ENCODE measurements at places on chromosomes 3 and 15. TPM values are rescaled to one million over a fixed set of nuclear protein-coding genes. Genes with fewer than 3 reads are reported as not detected.

GRCh38 chr15:50225938-50226337 is 39.6 kb downstream of the HDC start:
- no peaks in the 10 kb centered on the region for H3K27me3 ChIP-seq
- H3K4me3 ChIP-seq: no peak overlapping the region
- no peak overlapping the region for H3K27ac ChIP-seq
- peaks cover 2% of the 10 kb centered on the region for H3K4me1 ChIP-seq
- no peak for DNase-seq
- peaks cover 60% of the 10 kb centered on the region for H3K36me3 ChIP-seq

DNA sequence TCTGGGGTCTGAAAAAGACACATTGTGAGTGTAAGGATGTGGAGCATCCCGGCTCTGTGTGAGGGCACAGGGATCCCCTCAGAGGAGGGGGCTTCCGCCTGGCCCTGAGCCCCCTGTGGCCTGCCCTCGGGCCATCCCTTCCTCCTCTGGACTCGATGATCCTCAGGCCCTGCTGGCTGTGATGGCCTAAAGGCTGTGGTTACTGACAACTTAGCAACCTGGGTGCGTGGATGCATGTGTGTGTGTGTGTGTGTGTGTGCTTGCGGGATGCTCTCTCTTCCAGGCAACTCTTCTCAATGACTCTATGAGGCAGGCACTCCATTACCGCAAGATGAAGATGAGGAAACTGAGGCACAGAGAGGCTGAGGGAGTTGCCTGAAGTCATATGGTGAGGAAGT is 66.0 kb downstream of the ASB7 start:
- H3K27ac ChIP-seq: no peak overlapping the region

PPP1R14D gene
- total RNA-seq: not detected

GRCh38 chr15:31125061-31125460 is 23.5 kb upstream of the TRPM1 start:
- H3K36me3 ChIP-seq: no peaks in the 10 kb centered on the region
- DNase-seq: no peak
- H3K4me3 ChIP-seq: no peak overlapping the region
- H3K27me3 ChIP-seq: peaks cover 17% of the 10 kb centered on the region
- peaks cover 2% of the 10 kb centered on the region for H3K4me1 ChIP-seq
- H3K27ac ChIP-seq: no peak overlapping the region

GOLGA6D gene
- not detected for total RNA-seq

DNA sequence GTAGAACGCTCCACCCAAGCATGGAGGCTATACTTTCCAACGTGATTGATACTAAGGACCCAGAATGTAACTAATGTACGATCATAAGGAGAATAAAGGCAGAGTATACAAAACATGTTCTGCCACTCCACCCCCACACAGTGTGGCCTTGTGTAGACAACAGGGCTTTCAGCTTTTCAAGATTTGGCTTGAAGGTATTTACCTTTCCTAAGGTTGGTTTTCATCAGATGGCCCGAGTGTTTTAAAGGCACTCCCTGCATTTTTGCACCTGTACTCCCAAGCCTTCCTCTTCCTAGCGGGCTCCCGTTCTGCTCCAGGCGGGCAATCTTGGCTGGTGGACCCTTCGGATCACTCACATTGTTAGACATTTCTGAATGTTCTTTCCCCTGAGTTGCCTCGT is 4.6 kb downstream of the SATB1 start:
- peaks cover 65% of the 10 kb centered on the region for H3K4me1 ChIP-seq
- peak overlapping the region; percentile 83 for H3K4me3 ChIP-seq
- H3K27ac ChIP-seq: peak overlapping the region; percentile 95
- DNase-seq: no peak
- H3K27me3 ChIP-seq: no peaks in the 10 kb centered on the region

TOPBP1 gene
- 97.9 TPM for total RNA-seq

SAMD7 gene
- not detected for total RNA-seq

- H3K27me3 ChIP-seq: no peaks in the 10 kb centered on the region
- peaks cover 66% of the 10 kb centered on the region for H3K36me3 ChIP-seq
- DNase-seq: no peak
- peaks cover 39% of the 10 kb centered on the region for H3K4me1 ChIP-seq
- no peak overlapping the region for H3K4me3 ChIP-seq
Measured at GRCh38 chr3:71031181-71031580, 552.3 kb downstream of the FOXP1 start.

- peak; percentile 91 for DNase-seq
- H3K27ac ChIP-seq: peak overlapping the region; percentile 53
Measured at GRCh38 chr15:41904541-41905005, 10.7 kb upstream of the SPTBN5 start.

DNA sequence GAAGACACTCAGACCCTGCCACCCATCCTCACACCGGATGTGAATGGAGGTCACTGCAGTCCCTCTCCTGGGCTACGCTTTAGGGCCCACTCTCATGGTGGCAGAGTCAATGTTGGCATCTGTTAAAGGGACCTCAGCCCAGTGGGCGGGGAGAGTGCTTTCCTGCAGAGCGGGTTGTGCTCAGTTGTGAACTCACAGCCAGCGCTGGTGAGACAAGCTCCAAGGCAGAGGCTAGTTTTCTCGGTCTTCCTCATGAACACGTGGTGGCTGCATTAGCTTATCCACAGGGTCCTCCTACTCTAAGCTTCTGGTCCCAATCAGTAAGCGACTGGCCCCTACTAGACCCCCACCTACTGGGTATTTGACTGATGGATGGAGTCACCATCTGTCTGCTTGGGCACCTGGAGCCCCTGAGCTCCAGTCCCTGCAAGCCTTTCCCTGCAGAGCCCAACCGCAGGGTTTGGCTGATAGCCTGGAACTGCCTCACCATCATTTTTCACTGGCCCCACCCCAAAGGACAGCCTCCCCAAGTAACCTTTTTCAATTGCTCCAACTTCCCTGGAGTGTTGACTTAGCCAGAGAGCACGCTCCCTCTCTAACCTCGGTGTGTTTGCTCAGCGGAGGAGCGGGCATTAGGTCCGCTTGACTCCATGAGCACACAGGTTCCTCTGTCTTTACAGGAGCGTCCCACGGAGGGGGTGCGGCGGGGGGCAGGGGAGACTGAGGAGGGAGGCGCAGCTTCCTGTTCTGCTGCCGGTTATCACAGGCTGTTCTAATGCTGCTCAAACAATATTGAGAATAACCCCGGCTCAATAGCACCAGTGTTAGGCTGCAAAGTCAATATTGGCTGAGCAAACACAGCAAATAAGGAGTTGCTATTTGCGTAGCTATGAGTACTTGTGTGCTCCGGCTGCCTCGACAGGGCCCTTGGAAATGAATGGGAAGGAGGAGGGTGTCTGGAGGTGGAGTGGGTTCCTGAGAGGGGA is 141.7 kb downstream of the RPLP1 start:
- no peaks in the 10 kb centered on the region for H3K36me3 ChIP-seq
- no peak for DNase-seq
- H3K27ac ChIP-seq: no peak overlapping the region
- no peak overlapping the region for H3K4me3 ChIP-seq
- peaks cover 18% of the 10 kb centered on the region for H3K27me3 ChIP-seq

SGO1 gene
- total RNA-seq: 20.0 TPM

YEATS2 gene
- total RNA-seq: 58.4 TPM

STX19 gene
- not detected for total RNA-seq

P3H2 gene
- total RNA-seq: not detected

CRYGS gene
- total RNA-seq: 4.4 TPM

- peaks cover 15% of the 10 kb centered on the region for H3K4me1 ChIP-seq
- no peak overlapping the region for H3K27ac ChIP-seq
- H3K27me3 ChIP-seq: peaks cover 57% of the 10 kb centered on the region
- H3K36me3 ChIP-seq: no peaks in the 10 kb centered on the region
Measured at GRCh38 chr3:53155760-53156159, 5.2 kb upstream of the PRKCD start.

GRCh38 chr3:89560568-89560967 is 453.1 kb downstream of the EPHA3 start:
- H3K27ac ChIP-seq: no peak overlapping the region

SLC9C1 gene
- total RNA-seq: not detected

EFCAB12 gene
- 0.40 TPM for total RNA-seq

- DNase-seq: peak; percentile 63
- peaks cover 60% of the 10 kb centered on the region for H3K4me1 ChIP-seq
- H3K27ac ChIP-seq: peak overlapping the region; percentile 40
- H3K36me3 ChIP-seq: peaks cover 10% of the 10 kb centered on the region
Measured at GRCh38 chr15:77181305-77182074, 110.6 kb upstream of the TSPAN3 start.

- peaks cover 41% of the 10 kb centered on the region for H3K36me3 ChIP-seq
- peaks cover 61% of the 10 kb centered on the region for H3K4me1 ChIP-seq
- H3K4me3 ChIP-seq: no peak overlapping the region
- H3K27me3 ChIP-seq: no peaks in the 10 kb centered on the region
- no peak overlapping the region for H3K27ac ChIP-seq
Measured at GRCh38 chr15:74866090-74866489, 7.1 kb downstream of the SCAMP2 start.

- H3K36me3 ChIP-seq: peaks cover 23% of the 10 kb centered on the region
- H3K27ac ChIP-seq: peak overlapping the region; percentile 62
- H3K27me3 ChIP-seq: peaks cover 16% of the 10 kb centered on the region
- no peak overlapping the region for H3K4me3 ChIP-seq
- H3K4me1 ChIP-seq: peaks cover 72% of the 10 kb centered on the region
Measured at GRCh38 chr3:45112939-45113338, 33.2 kb downstream of the CDCP1 start.

GRCh38 chr3:41933154-41933676 is 28.7 kb downstream of the ULK4 start:
- peaks cover 15% of the 10 kb centered on the region for H3K36me3 ChIP-seq
- H3K27me3 ChIP-seq: no peaks in the 10 kb centered on the region
- no peak overlapping the region for H3K27ac ChIP-seq

DNA sequence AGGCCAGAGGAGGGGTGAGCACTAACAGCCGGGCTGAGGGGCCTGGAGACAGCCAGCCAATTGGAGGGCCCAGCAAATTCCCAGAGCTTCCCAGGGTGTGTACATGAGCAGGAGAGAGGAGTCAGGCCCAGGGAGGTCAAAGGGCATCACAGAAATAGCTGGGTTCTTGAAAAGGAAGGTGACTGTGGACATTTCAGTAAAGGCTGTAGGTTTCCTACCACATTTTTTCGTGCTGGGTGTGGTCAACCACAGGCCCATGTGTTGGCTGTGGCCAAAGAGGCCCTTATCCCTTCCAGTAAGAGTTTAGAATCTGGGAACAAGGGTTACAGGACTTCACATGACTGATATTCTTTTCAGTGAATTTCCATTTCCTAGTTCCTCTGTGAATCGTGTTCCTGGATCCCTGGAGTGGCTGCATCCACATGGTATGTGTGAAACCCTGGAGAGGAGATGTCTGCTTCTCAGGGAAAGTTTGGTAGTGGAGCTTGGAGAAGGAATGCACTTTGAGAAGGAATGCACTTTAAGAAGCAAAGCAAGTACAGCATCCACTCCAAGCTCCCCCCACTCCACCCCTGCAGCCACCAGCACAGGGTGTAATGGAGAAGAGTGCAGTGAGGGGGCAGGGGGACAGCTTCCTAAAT is 73.2 kb upstream of the HEG1 start:
- peaks cover 21% of the 10 kb centered on the region for H3K27me3 ChIP-seq

DNA sequence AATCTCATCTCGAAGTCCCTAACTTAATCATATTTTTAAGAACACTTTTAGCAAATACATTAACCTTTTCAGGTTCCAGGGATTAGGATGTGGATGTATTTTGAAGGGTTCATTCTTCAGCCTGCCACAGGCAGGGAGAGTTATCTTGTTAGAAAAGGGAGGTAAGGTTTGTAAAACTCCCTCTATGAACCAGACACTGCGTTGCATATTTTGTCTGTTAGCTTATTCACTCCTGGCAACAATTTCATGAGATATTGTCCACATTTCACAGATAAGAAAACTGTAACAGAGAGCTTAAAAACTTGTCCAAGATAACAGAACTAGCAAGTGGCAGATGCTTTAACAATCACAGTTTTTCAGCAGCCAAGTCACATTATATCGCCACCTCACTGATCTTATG is 155.4 kb downstream of the DIPK2A start:
- H3K27me3 ChIP-seq: no peaks in the 10 kb centered on the region
- H3K36me3 ChIP-seq: no peaks in the 10 kb centered on the region
- no peaks in the 10 kb centered on the region for H3K4me1 ChIP-seq
- no peak overlapping the region for H3K27ac ChIP-seq

- no peaks in the 10 kb centered on the region for H3K4me1 ChIP-seq
- H3K4me3 ChIP-seq: no peak overlapping the region
- H3K27ac ChIP-seq: no peak overlapping the region
- DNase-seq: no peak
Measured at GRCh38 chr3:10781981-10782380, 34.0 kb upstream of the SLC6A11 start.

EPHA6 gene
- total RNA-seq: not detected

- peak; percentile 66 for DNase-seq
- H3K4me1 ChIP-seq: peaks cover 77% of the 10 kb centered on the region
- H3K27ac ChIP-seq: peak overlapping the region; percentile 88
- peaks cover 3% of the 10 kb centered on the region for H3K27me3 ChIP-seq
- H3K4me3 ChIP-seq: peak overlapping the region; percentile 34
Measured at GRCh38 chr3:172591125-172591605, 67.9 kb upstream of the TNFSF10 start.

GRCh38 chr3:10285272-10286132 is 7.2 kb downstream of the GHRL start:
- no peak for DNase-seq
- peaks cover 48% of the 10 kb centered on the region for H3K4me1 ChIP-seq
- peak overlapping the region; percentile 28 for H3K4me3 ChIP-seq

GRCh38 chr3:16313886-16314645 is 49.1 kb downstream of the OXNAD1 start:
- no peaks in the 10 kb centered on the region for H3K27me3 ChIP-seq
- H3K27ac ChIP-seq: peak overlapping the region; percentile 58
- H3K4me1 ChIP-seq: peaks cover 76% of the 10 kb centered on the region
- peak overlapping the region; percentile 9 for H3K4me3 ChIP-seq

DNA sequence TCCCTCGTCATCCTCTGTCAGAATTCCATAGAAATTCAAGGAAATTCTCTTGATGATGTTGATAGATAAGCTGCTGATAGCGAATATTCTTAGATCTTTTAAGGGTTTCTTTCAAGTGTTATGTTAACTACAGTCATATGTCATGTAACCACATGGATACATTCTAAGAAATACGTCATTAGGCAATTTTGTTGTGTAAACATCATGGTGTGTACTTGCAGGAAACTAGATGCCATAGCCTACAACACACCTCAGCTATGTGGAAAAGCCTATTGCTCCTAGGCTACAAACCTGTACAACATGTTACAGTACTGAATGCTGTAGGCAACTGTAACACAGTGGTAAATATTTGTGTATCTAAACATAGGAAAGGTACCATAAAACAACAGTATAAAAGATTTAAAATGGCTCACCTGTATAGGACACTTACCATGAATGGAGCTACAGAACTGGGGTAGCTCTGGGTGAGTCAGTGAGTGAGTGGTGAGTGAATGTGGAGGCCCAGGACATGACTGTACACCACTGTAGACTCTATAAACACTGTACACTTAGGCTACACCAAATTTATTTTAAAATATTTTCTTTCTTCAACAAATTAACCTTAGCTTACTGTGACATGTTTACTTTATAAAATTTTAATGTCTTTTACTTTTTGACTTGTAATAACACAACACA is 34.6 kb downstream of the GLDN start:
- DNase-seq: no peak
- no peaks in the 10 kb centered on the region for H3K36me3 ChIP-seq
- no peaks in the 10 kb centered on the region for H3K4me1 ChIP-seq
- no peak overlapping the region for H3K4me3 ChIP-seq
- H3K27ac ChIP-seq: no peak overlapping the region

Data from activated CD4-positive, alpha-beta T cell treated with anti-CD3 and anti-CD28 coated beads, Interleukin-2, amount 10 ng/mL, durations not matched to agents 24 days and 14 days (primary cell).